ENCODE measurements at places on chromosomes 7 and 10.

- peak; percentile 72 for DNase-seq
Measured at GRCh38 chr10:77899080-77899477, 27.5 kb downstream of the DLG5 start.

- no peak for DNase-seq
Measured at GRCh38 chr10:102775201-102775934, 31.6 kb downstream of the WBP1L start.

DNA sequence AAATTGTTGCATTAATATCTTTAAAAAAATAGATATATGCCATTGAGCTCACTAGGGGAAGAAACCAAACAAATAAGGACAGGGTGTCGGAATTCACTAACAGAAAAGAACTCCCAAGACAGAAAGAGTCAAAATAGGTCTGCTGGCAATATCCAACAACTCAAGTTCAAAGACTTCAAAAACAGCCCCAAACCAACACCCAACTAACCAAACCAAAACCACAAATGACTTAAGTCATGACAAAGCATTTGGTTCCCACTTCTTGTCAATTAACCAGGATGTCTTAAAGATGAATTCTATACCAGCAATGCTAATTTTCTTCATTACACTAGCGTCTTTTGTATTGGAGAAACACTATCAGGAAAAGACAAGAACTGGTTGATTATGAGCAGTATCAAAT, 249.0 kb upstream of the PLXNA4 start:
- DNase-seq, result peak; percentile 24

DNA sequence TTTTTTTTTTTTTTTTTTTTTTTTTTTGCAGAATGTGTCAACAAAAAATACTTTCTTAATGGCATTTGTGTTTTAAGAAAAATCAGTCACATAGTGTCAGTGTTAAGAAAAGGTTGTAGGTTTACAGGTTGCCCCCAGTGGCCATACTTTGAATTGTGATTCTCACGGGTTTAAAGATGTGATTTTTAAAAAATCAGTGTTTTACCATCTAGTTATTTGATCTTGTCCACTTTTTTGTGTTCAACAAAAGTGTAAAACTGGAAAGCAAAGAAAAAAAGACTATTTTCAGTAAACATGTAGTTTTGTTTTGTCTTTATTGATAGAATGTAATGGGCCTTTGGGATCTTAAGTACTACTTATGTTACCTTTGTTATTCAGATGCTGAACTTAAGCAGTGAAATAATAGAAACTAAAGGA, 25.7 kb downstream of the SUV39H2 start:
- peak; percentile 77 for DNase-seq

DNA sequence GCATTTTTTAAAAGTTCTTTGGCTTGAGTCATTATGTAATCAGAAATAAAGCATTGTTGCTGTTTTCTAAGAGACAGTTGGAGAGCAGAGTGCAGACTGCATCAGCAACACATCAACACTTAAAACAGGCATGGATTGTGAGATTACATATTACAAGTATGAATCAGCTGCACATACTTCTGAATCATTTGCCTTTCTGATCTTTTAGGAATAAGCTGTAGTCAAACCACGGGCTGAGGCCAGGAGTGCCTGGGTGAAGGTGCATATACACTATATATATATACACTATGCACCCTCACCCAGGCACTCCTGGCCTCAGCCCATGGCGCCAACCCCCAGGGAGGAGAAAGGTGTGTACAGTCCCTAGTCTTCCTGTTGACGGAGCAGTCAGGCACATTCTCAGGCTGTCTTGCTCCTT, 52.4 kb upstream of the DLX6 start:
- DNase-seq, result no peak

DNA sequence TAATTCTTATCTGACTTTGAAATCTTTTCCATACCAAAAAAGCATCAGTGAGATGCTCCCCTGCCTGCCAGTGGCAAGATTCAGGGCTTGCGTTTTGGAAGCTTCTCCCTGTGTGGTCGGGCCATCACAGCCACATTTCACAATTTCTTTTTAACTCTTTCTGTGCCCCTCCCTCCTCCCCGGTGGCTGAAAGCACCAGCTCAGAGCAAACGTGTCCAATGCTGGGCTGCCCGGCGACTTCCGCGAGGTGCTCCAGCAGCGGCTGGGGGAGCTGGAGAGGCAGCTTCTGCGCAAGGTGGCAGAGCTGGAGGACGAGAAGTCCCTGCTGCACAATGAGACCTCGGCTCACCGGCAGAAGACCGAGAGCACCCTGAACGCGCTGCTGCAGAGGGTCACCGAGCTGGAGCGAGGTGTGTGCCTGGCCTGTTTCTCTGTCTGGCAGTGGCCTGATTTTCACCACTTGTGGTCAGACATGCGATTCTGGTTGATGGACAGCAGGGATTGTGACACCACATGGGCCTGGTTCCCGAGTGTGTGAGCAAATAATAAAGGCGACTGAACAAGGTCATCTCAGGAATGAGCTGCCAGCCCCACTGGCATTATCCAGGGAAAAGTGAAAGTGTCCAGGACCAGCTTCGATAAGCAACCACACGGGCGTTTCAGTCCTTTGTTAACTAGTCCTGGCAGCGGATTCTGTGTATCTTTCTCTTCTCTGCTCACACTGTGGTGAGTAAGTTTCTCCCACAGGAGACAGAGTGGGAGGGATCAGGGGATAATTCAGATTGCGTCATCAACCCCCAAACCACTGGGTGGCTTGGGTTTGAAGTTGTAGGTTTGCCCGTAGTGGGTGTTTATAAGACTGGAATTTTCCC, 2.6 kb downstream of the NPTX2 start:
- no peak for DNase-seq

GRCh38 chr10:86936661-86937501, 20.5 kb downstream of the MMRN2 start:
- no peak for DNase-seq

DNA sequence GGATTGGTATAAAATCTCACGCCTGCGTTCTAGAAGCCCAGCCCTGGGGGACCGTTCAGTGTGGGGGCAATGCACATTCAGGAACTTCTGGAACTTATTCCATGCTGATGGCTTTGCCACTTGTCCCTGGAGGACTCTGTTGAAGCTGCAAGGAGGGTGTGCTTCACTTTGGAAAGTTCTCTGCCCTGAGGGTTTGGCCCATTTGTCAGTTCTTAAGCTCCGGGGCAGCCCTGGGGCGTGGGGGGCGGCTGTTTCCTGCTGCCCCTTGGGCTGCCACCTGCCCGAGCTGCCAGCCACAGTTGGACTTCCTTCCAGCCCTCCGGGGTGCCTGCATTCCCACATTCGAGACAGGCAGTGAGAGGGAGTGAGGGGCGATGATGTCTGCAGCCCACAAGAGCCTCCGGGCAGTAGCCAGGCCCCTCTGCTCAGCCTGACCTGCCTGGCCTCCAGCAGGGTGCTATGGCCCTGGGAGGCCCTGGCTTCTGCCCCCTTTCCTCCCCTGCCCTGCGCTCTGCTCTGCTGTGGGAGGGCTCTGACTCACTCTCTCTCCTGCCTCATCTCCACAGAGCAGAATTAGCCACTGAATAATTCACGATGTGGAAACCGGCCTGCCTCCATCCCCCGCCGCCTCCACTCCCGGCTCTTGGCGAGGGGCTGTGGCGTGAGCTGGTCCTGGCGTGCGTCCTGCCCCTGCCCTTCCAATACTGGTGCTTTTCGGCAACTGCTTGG, 1.9 kb downstream of the TTYH3 start:
- DNase-seq, result peak; percentile 43

DNA sequence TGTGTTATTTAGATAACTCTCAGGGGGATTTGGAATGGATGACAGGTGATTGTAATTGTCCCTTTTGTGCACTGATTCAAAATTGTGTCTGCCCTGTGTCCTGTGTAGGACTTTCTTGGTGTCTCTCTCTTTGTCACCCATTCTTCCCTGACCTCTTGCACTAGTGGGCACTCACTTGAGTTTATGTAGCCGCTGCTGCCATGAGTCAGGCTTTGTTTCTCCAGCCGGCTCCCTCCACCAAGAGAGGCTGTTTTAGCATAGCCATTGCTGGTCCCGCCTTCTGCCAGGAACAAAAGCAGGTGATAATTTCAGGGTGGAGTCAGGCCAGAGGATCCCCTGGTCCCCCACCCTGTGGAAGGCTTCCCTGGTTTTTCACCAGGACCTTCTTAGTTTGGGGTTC, 8.4 kb downstream of the COL17A1 start:
- DNase-seq, result no peak

DNA sequence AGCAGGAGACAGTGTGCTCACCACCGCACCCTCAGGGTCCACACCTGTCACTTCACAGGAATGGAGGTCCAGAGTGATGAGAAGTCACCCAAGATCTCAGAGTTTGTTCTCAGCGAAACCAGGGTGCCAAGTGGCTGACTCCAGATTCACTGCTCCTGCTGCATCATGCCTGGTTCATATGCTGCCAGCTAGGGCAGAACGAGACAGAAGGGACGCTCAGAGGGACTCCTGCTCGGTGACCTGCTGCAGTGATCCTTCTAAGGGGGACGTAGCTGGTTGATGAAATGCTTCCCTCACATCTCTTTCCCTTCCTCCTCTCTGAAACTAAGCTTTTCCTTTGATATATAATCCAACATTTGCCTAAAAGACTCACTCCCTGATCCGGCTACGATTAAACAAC, 248.5 kb downstream of the SFMBT2 start:
- no peak for DNase-seq

DNA sequence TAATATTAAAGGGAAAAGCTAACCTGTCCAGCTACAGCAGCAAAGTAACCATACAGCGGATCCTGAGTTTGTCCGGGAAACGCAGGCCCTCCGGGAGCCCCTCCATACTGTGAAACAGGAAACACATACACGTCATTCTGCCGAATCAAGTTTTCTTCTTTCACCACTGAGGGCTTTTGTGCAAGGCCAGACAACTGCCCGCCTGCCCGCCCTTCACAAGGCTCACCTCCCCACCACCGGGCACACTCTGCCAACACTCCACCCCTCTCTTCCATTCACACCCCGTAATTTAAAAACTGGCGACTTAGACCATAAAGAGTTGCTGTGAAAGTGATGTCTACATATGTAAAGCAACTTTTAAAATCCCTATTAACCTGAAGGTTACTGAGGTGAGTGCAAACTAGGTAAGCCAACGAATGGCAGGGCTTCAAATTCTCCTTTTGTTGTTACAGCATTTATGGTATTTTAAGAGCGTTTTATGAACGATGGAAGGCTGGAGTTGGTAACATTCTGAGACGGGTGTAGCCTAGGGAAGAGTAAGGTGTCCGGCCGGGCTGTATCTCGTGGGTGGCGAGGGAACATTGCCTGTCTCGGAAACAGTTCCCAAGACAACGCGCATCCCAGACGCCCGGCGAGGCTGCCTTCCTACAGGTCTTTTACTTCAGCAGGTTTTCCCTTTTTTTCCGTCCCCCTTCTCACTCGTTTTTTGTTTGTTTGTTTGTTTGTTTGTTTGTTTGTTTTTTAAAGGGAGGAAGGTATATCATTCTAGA, 817 bp downstream of the SRI start:
- DNase-seq, result peak; percentile 86

DNA sequence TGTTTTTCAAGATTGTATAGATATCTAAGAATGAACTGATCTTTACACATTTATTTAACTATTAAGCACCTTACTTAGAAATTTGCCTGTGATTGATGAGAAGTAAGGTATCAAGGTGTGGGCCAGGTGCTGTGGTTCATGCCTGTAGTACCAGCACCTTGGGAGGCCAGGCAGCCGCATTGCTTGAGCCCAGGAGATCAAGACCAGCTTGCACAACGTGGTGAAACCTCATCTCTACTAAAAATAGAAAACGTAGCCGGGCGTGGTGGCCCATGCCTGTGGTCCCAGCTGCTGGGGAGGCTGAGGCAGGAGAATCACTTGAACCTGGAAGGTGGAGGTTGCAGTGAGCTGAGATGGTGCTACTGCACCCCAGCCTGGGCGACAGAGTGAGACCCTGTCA, 33.7 kb downstream of the NME8 start:
- no peak for DNase-seq

DNA sequence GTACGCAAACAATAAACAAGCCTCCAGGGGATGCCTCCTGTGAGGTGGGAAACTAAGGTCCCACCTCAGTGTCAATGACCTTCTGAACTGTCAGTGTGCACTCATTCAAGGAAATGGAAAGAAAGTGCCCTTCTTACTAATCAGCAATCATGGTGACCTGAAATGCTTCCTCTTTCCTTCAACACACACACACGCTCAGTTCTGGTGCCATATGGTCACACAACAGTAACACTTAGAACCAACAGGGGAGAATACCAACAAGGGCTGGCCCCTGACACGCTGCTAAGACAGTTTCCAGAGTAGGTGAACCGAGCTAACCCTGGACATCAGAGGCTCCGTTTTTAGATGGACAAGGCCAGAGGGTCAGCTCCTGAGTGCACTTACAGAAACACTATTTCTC, 42.1 kb upstream of the EFCAB10 start:
- DNase-seq, result no peak

- peak; percentile 42 for DNase-seq
Measured at GRCh38 chr7:133207687-133208086, 45.2 kb upstream of the EXOC4 start.

Measured in hematopoietic multipotent progenitor cell treated with erythropoietin and hydrocortisone succinate and interleukin-3 and kit ligand, for 6 days (in vitro differentiated cells).